Islet precursor cell (in vitro differentiated cells): ENCODE measurements at places on chromosomes 4 and X.

- no peak for DNase-seq
Observed at GRCh38 chrX:44157283-44157682, 184.1 kb upstream of the NDP start.

- DNase-seq = no peak
Observed at GRCh38 chr4:71380788-71381187, 42.0 kb downstream of the SLC4A4 start.

- no peak for DNase-seq
Observed at GRCh38 chr4:173367946-173368345, 2.8 kb upstream of the SAP30 start.

DNA sequence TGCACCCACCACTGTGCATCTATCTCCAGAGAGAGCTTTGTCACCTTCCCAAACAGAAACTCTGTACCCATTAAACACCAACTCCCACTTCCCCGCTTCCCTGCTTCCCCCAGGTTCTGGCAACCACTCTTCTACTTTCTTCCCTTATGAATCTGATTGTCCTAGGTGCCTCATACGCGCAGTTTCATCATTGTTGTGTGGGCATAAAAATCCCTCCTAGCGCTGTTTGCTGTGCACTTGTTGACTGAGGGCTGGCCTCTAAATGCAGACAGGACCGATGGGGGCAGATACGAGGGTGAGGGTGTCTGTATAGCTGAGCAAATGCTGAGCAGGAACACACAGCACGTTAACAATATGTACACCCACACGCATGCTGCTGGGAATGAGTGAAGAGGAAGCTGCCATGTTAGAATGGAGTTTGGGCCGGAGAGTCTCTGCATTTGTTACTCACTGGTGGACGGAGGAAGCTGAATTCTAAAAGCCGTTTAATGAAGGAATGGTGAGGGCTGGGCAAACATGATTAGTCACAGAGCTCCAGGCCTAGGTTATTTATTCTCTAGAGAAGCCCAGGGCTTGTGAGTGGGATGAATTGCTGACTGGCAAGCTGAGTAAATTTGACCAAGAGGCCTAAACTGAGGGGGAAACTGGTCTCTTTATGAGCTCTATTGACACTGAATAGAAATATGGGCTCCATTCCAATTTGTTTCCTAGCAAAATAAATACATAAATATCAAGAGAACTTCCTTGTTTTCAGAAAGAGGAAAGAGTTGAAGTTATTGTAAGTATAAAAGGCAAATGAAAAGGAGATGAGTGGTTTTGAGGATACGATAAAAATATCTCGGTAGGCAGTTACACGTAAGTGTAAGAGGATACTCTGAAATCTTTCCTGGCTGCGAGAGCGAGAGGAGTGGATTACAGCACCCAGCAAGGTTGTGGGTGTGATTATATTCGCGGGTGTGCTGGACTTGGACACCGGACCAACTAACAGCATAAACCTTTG lies 95.9 kb upstream of the RPS6KA3 start:
- DNase-seq = peak; percentile 66

DNA sequence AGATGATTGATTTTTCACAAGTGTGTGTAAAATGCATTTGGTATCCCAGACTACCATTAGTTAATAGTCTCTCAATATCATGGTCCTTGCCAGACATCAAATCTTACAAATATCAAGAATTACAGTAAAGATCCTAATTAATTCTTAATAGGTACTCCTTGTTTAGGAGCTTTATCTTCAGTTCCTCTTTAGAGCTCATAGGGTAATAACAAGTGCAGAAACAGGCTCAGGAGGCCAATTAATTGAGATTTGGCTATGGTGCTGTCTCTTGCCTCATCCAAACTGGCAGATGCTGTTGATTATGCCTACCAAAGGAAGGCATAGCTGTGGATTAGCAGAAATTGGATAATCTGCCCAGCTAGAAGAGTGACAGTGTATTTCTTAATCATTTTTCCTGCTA lies 6.9 kb downstream of the MTMR1 start:
- DNase-seq = no peak
